ENCODE measurements at places on chromosomes 16 and 17.
A peak's percentile ranks its signal among the peaks of the same experiment; 100 is the strongest.

DNA sequence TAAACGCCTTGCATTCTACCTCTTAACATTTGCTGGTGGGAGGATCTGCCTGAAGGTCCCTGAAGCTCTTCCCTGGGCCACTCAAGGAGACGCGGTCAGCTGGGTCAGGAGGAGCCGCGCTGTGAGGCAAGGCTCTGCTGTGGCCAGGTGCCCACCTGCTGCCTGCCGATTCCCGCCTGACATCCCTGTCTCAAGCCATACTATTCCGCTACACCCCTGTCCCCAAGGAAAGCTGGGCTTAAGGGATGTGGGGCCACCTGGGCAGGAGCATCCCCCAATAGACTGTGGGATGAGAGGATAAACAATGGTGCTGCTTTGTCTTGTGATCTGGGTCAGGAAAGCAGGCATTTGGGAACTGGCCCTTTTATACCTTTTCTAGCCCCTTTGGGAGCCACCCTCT is 5.1 kb downstream of the TPPP3 start:
- no peak for DNase-seq

DNA sequence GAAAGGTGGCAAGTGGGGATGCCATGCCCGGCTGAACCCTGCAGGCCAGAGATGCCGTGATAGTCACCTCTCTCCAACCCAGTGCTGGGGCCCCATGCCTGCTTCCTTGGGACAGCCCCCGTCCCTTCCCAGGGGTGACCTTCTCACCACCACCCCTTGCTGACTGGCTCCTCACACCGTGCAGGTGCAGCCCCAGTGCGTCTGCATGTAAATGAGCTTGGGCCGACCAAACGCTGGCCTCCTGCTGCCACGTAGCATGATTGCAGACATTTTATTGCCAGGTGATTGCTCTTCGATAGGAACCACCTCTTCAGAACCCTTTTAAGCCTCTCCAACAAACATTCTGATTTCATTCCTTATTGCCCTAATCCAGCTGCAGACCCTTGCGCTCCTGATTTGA is 32.5 kb downstream of the ASIC2 start:
- DNase-seq: no peak

GRCh38 chr17:47837401-47838039 is 3.6 kb downstream of the SCRN2 start:
- no peak for DNase-seq

- no peak for DNase-seq
Measured at GRCh38 chr16:89096042-89096717, 2.5 kb downstream of the ACSF3 start.

- no peak for DNase-seq
Measured at GRCh38 chr16:19367335-19367734, 50.3 kb upstream of the TMC5 start.

DNA sequence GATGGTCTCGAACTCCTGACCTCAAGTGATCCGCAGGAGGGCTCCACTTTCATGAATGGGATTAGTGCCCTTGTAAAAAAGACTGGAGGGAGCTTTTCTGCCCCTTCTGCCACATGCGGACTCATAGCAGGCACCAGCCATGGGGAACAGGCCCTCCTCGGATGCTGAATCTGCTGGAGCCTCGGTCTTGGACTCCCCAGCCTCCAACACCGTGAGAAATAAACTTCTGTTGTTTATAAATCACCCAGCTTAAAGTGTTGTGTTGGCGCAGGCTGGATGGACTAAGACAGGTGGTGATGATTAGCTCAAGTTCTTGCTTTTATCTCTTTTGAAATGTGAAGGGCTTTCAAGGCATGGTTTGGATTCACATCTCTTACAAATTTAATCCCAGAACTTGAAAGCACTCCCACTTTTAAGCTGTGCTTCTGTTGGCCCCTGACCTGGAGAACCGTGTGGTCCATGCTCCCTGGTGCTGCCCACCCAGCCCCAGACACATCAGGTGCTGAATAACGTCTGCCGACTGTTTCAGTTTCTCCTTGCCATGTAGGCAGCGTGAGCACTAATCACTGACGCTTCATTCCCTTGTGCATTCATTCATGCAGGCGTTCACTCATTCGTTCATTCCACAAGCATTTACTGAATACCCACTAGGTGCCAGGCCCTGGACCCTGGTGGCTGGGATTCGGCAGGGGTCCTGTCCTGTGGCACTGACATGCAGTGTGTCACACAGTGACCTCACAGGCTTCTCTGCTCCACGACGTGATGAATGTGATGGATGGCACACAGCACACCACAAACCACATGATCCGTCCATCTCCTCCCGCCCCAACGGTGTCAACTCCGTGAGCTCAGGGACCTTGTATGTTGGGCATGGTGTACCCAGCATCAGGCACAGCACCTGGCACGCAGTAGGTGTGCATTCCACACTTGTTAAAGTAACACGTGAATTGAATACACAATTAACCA is 8.9 kb downstream of the CIBAR2 start:
- DNase-seq: no peak

DNA sequence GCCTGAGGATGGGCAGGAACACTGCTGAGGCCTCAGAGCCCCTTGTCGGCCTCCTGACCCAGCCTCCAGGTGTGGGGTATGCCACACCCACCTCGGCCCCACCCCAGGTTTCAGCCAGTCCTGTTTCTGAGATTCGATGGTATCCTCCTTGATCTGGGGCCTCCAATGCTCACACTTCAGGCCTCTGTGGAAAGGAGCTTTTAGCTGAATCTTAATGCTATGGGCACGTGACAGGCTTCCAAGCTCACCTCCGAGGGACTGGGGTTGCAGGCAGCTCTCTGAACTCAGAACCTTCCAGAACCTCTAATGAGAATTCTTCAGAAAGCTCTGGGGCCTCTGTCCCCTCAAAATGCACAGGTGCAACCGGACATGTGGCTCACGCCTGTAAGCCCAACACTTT is 54.8 kb downstream of the SCNN1B start:
- no peak for DNase-seq

DNA sequence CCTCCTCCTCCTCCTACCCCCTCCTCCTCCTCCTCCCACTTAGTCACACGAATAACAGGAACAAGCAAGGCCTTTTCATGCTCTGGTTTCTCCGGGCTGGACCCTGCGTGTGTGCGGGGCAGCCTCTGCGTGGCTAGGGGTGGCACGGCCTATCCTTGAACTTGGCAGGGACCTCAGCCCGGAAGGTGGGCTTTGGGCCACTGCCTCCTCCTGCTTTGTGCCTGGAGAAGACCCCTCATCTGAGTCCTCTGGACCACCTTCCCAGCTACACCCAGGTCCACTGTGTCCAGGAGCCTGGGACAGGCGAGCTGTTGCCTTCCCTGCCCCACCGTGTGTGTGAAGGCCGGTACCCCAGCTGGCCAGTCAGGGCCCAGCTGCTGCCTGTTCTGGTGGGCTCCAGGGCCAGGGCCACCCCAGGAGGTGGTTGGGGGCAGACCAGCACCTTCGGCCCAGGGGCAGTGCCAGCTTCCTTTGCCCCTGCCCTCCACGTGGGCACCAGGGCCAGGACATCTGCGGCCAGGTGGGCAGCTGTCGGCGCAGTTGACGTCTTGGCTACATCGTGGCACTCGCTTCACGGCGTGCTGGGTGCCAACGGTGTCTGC is 35.4 kb downstream of the GINS2 start:
- DNase-seq: no peak

DNA sequence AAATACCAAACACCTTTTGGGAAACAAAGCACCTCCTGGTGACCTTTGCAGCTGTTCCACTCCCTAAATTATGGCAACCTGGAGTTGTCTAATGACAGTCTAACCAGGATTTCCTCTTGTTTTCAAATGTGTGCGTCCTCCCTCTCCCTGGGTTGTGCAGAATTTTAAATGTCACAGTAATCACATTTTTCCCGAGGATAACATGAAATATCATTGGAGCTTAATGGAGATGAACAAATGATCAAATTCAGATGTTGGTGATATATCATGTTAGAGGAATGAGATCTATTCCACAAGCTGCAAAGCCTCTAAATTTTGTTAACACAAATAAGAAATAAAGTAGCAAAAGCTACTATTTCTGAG is 86.9 kb upstream of the HLF start:
- DNase-seq: no peak

DNA sequence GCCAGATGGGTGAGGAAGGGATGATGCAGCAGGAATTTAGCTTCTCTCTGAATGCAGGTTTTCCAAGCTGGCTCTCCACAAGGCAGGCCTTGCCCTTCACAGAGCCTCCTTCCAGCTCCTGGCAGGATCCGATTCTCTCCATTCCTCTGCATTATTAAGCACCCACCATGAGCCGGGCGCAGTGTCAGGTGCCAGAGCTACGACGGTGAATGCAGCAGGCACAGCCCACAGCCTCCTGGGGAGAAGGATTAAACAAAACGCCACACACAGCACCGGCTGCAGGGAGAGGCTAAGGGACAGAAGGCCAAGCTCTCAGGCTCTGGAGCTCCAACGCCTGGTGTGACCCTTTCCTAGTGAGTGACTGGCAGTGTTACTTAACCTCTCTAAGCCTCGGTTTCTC is 7.1 kb upstream of the MT2A start:
- no peak for DNase-seq

DNA sequence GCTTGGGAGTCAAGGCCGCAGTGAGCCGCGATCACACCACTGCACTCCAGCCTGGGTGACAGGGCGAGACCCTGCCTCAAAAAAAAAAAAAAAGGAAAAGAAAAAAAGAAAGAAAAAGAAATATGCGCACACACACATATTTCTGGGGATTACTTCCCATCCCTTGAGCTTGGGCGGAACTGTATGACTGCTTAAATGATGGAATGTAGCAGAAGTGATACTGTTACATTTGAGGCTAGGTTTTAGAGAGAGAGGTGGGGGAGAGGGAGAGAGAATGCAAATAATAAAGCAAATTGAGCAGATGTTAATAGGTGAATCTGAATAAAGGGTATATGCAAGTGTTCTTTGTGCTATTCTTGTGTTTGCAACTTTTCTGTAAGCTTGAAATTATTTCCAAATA is 12.0 kb upstream of the USP32 start:
- no peak for DNase-seq

GRCh38 chr17:2655546-2655945 is 56.0 kb downstream of the CLUH start:
- DNase-seq: no peak

GRCh38 chr16:84245956-84246678 is 6.3 kb upstream of the KCNG4 start:
- no peak for DNase-seq

DNA sequence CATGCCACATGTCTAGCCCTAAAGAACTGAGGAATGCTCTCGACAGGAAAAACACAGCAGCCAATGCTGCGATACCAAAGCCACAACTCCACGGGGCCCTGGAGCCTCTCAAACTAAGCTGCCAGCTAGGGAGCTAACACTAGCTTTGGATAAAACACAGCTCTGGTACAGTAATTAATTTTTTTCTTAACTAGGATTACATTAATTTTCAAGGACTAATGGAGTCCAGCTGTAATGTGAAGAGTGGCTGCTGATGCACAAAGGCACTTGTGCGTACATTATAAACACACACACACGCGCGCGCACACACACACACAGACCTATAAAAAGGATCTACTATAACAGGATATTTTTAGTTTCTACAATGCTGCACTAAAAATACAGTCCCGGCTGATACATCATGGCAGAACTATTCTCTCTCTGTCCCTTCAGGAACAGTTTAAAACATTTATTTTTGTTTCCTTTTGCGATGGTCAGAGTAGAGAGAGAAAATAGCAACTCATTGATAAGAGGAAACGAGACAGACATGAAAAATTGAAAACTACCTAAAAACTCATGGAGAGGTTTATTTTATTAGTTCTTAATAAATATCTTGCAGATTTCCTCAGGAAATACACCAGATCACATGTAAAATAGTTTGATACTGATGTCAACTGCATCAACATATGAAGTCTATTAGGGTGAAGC is 88.5 kb downstream of the SMG6 start:
- peak; percentile 28 for DNase-seq

DNA sequence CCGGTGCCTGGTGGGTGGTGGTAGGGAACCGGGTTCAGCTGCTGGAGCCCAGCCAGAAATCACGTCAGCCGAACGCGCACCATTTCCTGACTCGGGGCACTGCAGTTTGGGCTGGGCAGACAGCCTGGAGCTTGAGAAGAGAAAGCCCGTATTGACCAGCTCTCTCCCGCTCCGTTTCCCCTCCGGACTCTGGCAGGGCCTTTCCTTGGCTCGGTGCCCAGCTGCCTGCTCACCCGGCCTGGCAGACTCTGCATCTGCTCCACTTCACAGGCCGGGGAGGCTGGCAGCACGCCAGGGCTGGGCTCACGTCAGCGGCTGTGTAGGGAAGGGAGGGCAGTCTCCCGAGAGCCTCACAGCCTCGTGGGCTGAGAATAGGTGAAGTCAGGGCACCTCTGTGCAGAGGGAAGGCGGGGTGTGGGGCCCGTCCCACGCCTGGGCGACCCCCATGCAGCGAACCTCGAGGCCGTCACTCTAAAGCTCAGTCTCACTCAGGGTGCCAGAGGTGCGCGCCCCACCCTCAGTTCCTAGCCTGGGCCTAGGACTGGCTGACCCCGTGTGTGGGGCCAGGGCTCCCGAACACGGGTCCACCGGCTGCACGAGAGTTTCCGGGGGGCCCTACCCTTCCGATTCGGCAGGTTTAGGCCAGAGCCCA is 59.1 kb downstream of the OR1D5 start:
- DNase-seq: peak; percentile 83

DNA sequence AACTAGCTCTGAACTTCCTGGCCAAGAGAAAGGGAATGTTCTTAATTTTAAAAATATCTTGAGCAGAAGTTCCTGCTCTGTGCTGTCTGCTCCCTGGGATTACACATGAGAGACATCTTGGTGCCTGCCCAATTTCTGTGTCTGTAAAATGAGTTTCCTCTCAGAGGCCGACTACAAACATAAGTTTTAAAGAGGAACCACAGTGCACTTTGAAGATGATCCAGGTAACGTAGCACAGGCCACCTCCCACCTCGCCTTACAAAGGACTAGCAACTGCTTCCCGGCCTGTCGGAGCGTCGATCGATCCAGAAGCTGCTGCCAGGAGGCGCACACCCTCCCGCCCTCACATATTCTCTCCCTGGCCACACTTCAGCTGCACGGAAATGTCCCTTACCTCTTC is 55.0 kb upstream of the ATP2A3 start:
- no peak for DNase-seq

DNA sequence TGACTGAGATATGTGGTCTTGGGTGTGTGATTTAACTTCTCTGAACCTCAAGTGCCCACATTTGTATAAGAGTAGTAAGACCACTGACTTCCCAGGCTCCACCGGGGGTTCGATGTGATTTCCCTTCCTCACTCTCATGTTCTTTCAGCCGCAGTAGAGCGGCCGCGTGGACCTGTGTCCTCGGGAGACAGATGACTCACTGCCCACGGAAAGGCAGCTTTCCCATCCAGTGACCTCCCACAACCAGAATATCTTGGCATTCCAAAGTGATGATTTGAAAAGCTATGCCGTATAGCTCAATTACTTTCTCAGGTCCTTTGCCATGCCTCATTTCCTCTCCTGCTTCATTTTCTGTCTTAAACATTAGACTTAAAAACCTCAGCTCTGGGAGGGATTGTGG is 73.6 kb downstream of the IL21R start:
- DNase-seq: no peak

DNA sequence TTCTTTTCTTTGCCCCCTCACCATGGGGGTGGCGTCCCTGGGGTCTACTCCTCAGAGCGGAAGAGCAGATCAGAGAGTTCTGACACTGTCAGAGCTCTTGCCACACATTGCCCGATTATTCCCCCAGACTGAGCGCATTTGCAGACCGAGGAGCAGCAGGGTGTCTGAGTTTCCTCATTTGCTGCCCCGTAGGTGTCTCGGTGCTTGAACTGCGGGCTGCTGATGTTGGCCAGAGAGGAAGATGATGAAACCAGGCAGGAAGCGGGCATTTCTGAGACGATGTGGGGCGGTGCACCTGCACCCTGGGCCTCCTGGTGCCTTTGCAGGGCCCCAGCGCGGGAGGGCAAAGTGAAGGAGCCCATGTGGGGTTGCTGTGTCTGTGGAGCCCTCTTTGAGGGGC is 55.2 kb downstream of the ARSG start:
- peak; percentile 82 for DNase-seq

GRCh38 chr17:76558198-76559095 is 18.6 kb downstream of the PRCD start:
- peak; percentile 48 for DNase-seq
